ENCODE measurements at places on chromosomes 7 and 10. TPM values are rescaled to one million over a fixed set of nuclear protein-coding genes. Genes with fewer than 3 reads are reported as not detected.

Gene HHEX
- total RNA-seq = 0.63 TPM

Gene ZNF488
- 2.5 TPM for total RNA-seq

Gene CLEC2L
- 1.9 TPM for total RNA-seq

Gene AGAP4
- 16.9 TPM for total RNA-seq

Gene CCNJ
- 21.6 TPM for total RNA-seq

Gene TBX20
- total RNA-seq = not detected

Gene ASZ1
- total RNA-seq = not detected

Gene TWIST1
- not detected for total RNA-seq

Gene CALHM1
- not detected for total RNA-seq

Gene NUTM2A
- total RNA-seq = 3.1 TPM

Gene NPY
- 38.5 TPM for total RNA-seq

Gene TMEM213
- not detected for total RNA-seq

Gene KCND2
- 60.1 TPM for total RNA-seq

Gene AP5Z1
- total RNA-seq = 17.2 TPM

Gene ACTL6B
- 107 TPM for total RNA-seq

Gene UBTD1
- total RNA-seq = 0.94 TPM

Gene RPEL1
- not detected for total RNA-seq

Gene TAS2R3
- 24.1 TPM for total RNA-seq

Gene DGKI
- 201 TPM for total RNA-seq

Gene TUBAL3
- total RNA-seq = not detected

Gene LRMDA
- 0.94 TPM for total RNA-seq

Gene KAZALD1
- total RNA-seq = 0.94 TPM

Gene PNLIPRP3
- total RNA-seq = not detected

Gene CLRN3
- not detected for total RNA-seq

Gene ATRNL1
- 468 TPM for total RNA-seq

Gene CHST15
- 64.8 TPM for total RNA-seq

Gene AZGP1
- not detected for total RNA-seq

Gene NKX1-2
- not detected for total RNA-seq

Gene ARMH3
- total RNA-seq = 27.5 TPM

Gene GRIFIN
- total RNA-seq = not detected

Gene FAM170B
- total RNA-seq = not detected

Gene COL1A2
- total RNA-seq = 37.6 TPM

Gene APBB1IP
- total RNA-seq = 1.3 TPM

Gene TYSND1
- total RNA-seq = 11.6 TPM

Gene RPA3
- 9.4 TPM for total RNA-seq
